ENCODE measurements at places on chromosomes 1 and 21. TPM values are rescaled to one million over a fixed set of nuclear protein-coding genes. Genes with fewer than 3 reads are reported as not detected.

DNA sequence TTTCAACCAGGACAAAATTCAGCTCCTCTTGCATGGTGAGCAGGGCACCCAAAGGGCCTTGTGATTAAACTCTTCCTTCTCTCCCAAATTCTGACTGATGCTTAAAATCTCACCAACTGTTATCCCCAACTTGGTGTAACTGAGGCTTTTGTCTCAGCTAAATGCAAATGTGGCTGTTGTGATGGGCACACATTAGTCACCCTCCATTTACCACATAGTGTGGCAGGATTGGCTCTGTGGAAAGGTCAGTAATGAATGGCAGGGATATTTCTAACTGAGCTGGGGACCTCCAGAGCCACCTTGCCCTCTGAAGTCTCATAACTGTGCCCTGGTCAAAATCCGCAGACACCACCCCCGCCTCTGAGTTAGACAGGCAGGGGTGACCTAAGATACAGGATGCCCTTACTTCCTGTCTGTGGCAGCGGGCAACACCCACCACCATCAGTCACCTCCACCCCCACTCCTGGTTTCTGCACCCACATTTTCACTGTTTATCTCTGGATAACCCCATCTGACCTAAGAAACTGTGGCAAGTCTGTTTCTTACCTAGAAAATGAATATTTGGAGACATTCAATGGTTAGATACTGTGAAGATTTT, 25.4 kb upstream of the RGS16 start:
- no peak for DNase-seq

DNA sequence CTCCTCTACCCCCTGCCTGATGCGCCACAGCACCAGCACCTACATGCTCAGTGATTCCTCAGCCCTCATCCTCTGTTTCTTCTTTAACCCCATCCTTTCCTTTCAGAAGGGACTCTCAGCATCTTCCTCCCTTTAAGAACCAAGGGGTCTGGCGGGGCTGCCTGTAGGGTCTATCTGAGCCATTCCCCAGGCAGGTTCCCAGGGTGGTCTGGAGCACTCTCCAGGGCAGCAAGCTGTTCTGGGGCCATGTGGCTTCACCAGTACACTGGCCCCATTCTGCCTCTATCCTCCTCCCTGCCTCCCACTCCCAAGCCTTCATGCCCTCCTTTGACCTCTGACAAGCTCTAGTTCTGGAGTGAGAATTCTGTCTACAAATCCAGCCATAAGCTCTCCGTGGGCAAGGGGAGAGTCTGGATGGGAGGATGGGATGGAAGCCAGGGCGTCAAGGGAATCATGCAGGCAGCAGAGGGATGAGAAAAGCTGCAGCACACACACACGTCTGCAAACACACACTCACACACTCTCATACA, 10.4 kb downstream of the BATF3 start:
- DNase-seq: no peak

DNA sequence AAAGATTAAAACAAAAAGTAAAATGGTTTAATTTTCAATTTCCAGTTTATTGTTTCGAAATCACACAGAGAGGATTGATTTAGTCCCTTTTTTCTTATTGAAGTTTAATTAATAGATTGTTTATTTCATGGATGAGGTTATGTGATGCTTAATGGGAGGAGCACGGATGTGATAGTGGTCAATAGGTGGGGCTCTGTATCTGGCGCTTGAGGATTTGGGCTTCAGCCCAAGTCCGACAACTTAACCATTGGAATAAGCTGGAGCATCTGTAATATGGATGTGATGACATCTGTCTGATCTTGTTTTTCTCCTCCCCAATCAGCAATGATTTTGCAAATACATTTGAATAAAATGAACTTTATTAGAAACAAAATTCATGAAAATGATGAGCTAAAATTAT, 169.2 kb downstream of the LYPLAL1 start:
- no peak for DNase-seq

SLC5A9 gene
- total RNA-seq: 8.2 TPM

DNA sequence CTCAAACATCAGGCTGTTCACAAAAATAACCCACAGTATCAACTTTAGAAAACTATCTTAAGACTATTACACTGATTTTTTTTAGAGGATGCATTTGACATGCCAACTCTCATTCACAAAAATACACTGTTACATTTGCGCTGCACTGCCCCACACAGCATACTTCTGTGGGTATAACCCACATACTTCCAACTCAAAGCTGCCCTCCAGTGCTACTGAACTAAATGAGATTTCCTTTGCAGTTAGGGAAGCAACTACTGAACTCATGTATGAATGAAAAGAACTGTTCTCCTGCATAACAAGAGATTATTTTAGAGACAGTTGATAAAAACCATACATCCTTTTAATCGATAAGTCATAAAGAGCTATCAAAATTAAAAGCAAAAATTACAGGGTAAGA, 25.8 kb upstream of the GADD45A start:
- DNase-seq: no peak

Measured in lower lobe of right lung (tissue), 2 donors.